Fibroblast of lung (primary cell): ENCODE measurements at places on chromosomes 2 and 18.

DNA sequence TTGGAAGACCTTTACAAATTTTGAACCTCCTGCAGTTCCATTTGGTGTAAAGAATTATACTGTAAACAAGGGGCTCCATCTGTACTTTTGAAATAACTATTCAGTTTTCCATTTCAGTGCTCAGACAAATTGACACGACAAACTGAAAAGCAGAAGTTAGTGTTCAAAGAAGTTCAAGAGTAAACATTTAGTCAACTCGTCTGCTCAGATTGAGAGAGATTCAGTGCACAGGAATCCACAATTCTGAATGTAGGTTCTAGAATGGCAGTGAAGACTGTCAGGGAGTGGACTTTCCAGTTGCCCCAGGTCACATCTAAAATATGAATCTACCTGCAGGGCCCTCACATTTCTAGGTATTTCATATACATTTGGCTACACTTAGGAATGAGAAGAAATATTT lies 322.3 kb upstream of the TCF4 start:
- no peak for DNase-seq

- DNase-seq: no peak
Observed at GRCh38 chr2:143679617-143680016, 550.4 kb downstream of the ARHGAP15 start.

- no peak for DNase-seq
Observed at GRCh38 chr2:165624470-165624800, 154.9 kb downstream of the CSRNP3 start.

GRCh38 chr2:17190527-17190926 lies 327.7 kb downstream of the RAD51AP2 start:
- DNase-seq: no peak

- no peak for DNase-seq
Observed at GRCh38 chr2:136638193-136638592, 127.2 kb upstream of the THSD7B start.

GRCh38 chr2:109020217-109020637 lies 31.2 kb upstream of the EDAR start:
- DNase-seq: peak; percentile 28

- no peak for DNase-seq
Observed at GRCh38 chr2:129605646-129606045, 373.8 kb upstream of the RAB6C start.

- DNase-seq: no peak
Observed at GRCh38 chr2:20852670-20853069, 29.8 kb upstream of the LDAH start.

GRCh38 chr2:128797937-128798336 lies 479.3 kb upstream of the HS6ST1 start:
- no peak for DNase-seq

- DNase-seq: peak; percentile 89
Observed at GRCh38 chr2:67215214-67216055, 181.7 kb upstream of the ETAA1 start.

GRCh38 chr2:211455216-211455841 lies 898.9 kb downstream of the CPS1 start:
- peak; percentile 39 for DNase-seq

DNA sequence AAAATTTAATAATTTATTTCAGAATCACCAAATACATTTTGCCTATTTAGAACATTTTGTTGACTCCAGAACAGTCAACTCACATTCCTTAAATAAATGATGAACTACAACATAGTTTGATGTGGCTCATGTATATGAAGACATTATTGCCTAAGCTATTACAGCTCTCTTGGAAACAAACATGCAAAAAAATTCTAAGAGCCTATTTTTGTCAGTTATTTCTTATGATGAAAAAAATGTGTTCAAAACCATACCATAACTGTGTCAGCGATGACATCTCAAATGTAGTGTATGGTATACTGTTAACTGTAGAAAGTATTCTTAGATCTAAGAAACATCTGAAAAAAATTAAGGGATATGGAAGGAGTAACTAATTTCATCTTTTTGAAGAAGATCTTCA lies 6.3 kb upstream of the EMILIN2 start:
- no peak for DNase-seq

GRCh38 chr2:240921995-240922244 lies 15.8 kb downstream of the CROCC2 start:
- DNase-seq: no peak

GRCh38 chr18:68948622-68949021 lies 150.7 kb downstream of the CCDC102B start:
- DNase-seq: no peak

- no peak for DNase-seq
Observed at GRCh38 chr2:100560216-100560830, 2.5 kb upstream of the PDCL3 start.

DNA sequence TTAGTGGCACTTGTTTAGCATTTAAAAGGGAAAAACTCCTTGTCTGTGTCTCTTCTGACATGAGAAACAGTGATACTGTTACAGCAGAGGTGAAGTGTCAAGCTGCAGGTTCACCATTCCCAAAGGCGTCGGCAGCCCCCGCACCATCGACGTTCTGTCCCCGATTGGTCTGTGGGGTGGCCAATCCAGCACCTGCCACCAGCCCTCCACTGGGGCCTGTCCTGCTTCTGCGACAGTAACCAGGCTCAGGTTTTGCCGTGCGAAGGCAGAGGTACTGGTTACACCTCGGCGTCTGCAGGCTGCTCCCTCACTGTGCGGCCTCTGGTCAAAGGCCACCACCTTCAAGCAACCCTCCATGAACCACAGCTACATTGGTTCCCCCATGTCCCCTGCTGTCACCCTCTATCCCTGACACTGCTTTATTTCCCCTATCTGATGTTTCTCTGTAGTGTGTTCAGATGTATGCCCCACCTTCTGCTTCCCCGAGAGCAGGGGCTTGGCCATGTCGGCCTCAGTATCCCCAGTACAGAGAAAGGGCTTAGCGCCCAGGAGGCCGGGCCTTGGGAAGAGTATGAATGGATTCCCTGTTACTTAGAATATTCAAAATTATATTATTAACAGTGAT lies 8.6 kb upstream of the ESPNL start:
- no peak for DNase-seq

GRCh38 chr2:64455545-64455944 lies 1.6 kb downstream of the LGALSL start:
- DNase-seq: no peak

DNA sequence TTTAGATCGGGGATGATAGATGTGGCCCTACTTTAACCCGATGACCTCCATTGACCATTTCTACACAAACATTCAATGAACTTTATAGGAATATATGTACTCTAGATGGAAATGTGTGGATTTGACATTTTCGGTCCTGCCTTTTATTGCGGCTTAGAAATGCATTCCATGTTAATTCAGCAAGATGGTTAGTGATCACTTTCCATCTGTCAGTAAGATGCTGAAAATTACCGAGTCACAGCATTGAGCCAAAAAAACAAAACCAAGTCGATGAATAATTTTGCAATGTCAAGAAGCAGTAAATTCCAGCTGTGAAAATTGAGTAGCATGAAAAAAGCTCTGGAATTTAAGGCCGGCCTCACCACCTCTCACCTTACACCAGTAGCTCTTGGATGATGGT lies 1642.6 kb upstream of the NXPH2 start:
- DNase-seq: no peak

DNA sequence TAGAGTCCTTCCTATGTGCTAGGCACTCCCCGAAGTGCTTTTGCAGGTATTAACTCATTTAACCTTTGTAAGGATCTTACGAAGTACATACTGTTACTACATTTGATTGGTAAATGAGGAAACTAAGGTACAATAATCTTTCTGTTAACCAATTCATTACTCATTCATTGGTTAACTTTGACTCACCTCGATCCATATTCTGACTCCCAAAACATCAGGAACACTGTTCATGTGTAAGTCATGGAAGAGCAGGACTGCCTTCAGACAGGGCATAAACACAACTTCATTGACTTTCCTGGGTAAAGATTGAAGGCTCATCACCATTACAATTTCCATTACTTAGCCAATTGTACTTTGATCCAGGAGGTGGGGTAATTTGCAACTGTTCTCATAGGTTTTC lies 40.6 kb downstream of the NAPG start:
- no peak for DNase-seq

DNA sequence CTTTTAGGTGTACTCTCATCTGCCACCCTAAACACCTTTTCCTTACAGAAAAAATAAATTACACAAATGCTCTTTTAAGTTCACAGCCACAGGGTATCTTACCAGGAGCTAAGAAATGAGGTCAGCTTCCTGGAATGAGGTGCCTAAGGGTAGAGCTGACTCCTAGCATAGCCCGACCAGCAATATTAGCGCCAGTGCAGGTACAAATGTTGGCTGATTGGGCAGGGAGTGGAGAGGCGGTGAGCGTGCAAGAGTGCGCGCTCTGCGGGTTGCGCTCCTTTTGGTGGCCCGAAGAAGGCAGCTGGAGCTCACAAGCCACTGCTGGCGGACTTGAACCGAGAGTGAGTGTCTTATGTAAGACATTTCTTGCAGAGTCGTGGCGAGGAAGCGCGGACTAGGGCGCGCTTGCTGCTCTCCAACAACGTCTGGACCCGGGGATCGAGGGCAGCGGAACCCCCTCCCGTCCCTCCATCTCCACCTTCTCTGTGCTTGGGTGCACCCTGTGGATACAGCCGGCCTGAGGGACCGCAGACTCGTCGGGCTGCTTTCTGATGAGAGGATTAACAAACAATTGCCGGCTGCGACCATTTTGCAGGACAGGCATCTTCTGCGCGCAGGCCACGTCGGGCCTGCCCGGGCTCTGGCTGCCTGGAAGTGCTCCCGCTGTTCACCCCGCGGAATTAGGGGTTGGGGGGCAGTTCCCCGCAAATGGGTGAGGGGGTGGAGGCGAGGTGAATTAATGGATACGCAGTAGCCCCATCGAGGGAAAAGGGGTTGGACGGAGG lies 17.3 kb downstream of the BOLA3 start:
- DNase-seq: peak; percentile 1

- DNase-seq: no peak
Observed at GRCh38 chr2:86557836-86558235, 5.4 kb downstream of the CHMP3 start.

DNA sequence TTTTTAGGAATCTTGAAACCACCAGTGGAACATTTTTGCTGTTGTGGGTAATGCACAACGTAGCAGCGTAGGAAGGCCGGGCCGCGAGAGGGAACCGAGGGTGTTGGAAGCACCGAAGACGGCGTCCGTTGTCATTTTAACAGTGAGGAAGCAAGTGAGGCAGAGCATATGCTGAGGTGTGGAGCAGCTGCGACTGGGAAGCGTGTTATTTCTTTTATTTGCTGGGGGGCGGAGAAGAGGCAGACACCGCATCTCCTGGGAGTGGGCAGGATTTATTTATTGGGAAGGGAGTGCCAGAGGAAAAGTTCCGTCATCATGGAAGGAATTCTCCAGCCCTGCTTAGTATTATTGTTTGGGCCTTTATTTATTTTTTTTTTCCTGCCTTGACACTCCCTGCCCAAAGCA lies 232.8 kb downstream of the KLHL29 start:
- no peak for DNase-seq

- DNase-seq: no peak
Observed at GRCh38 chr2:134466141-134466540, 212.3 kb downstream of the MGAT5 start.

- no peak for DNase-seq
Observed at GRCh38 chr18:32937597-32937996, 164.8 kb upstream of the KLHL14 start.

GRCh38 chr18:77088963-77089722 lies 43.4 kb downstream of the MBP start:
- DNase-seq: no peak
